Activated CD8-positive, alpha-beta memory T cell treated with anti-CD3 and anti-CD28 coated beads, Interleukin-2, amount 10 ng/mL, durations not matched to agents 7 days and 5 days (primary cell): ENCODE measurements at places on chromosomes 3 and 15.

DNA sequence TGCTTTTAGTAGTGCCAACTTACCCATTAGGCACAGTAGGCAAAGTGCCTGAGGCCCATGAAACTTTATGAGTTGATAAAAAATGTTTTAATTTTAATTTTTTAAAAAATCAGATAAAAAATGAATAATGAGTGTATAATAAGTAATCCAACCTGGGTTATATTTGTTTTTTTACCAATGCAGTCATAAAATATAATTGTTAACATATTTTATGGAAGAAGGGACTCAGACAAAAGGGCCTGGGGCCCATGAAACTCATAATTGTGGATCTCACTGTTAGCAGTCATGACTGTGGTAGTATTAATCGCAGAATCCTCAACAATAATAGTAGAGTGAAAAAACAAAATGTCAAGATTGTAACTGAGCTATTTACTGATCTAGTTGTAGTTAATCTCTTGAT, 16.8 kb upstream of the TNFSF10 start:
- DNase-seq = no peak

DNA sequence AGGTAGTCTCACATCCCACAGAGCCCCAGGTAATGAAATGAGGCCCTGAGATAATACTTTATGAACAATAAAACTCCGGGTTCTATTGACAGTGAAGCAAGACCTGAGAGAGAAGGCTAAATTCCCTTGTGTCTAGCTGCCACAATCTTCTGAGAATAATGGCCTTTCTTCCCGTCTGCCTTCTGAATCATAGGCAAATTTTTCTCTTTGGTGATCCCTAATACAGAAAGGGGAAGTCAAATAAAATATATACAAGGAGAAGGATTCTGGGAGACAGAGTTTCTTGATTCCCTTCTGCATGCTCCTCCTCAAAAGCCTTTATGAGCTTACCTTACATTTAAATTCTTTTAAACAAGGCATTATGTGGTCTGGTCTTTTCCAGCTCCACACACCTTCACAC, 29.9 kb upstream of the CCR2 start:
- DNase-seq = no peak

- no peak for DNase-seq
Measured at GRCh38 chr3:19574268-19574667, 359.7 kb downstream of the EFHB start.

GRCh38 chr3:43760938-43761337, 70.2 kb downstream of the ABHD5 start:
- no peak for DNase-seq

- DNase-seq = no peak
Measured at GRCh38 chr3:134974624-134975023, 179.6 kb downstream of the EPHB1 start.

DNA sequence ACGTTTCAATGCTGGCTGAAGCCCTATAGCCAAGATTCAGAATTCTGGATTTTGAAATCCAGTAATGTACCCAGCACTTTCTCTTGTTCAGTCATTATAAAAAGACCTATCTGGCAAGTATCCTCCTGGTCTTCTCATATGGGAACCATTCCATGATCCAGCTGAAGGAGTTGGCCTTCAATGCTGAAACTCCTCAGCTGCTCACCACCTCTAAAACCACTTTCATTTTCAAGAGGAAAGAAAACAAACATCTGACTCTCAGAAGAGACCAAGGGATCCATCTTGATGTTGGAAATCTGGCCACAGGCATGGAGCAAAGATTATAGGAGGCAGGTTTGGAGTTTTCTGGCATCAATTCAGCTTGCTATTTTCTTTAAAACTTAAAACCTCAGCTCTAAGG, 235.4 kb downstream of the FMN1 start:
- DNase-seq = no peak

GRCh38 chr3:11546657-11547302, 96.9 kb downstream of the VGLL4 start:
- DNase-seq = no peak

- no peak for DNase-seq
Measured at GRCh38 chr3:45868213-45868612, 18.1 kb upstream of the CCR9 start.

DNA sequence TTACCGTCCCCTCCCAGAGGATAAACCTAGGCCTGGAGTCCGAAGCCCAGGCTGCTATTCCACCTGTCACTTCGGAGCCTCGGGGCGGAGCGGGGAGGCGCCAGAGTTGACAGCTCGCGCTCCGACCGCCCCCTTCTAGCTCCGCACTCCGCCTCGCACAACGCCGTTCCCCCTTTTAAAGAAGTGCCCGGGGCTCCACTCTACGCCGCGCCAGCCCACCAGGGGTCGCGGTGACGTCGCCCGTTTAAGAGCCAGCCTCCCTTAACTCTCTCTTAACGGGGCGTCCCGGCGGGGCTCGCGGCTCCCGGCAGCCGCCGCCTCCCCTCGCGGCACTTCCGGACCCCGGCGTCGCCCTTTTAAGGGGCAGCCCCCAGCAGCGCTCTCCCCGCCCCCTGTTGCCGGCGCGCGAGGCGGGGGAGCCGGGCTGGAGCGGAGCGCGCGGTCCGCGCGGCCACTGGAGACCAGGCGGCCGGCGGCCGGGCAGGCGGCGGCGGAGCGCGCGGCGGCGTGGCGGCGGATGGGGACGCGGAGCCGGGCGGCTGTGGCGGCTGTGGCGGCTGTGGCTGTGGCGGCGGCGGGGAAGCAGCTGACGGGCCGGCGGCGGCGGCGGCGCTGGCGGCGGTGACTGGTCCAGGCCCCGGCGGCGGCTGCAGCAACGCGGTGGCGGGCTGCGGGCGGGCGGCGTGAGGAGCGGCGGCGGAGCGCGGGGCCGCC, at the start of gene INAFM2:
Gene INAFM2 (plus strand): TSS at position 454 of the 714 bp plus-strand sequence. CDS start 364 bp downstream, outside the sequence.
- DNase-seq = peak; percentile 93

DNA sequence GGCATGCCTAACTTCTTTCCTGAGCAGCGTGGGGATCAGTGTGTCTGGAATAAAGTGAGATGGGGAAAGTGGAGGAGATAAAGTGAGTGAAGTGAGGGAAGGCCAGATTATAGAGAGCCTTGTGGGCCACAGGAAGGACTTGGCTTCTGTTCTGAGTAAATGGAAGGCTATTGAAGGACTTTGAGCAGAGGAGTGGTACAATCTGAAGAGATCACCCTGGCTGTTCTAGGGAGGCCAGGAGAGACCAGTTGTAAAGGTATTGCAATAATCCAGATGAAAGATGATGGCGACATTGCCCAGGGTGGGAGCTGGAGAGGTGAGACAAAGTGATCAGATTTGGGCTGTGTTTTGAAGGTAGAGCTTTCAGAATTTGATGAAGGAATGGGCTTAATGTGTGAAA, 46.8 kb upstream of the NEO1 start:
- no peak for DNase-seq

GRCh38 chr15:51642696-51643095, 20.1 kb upstream of the DMXL2 start:
- DNase-seq = no peak

DNA sequence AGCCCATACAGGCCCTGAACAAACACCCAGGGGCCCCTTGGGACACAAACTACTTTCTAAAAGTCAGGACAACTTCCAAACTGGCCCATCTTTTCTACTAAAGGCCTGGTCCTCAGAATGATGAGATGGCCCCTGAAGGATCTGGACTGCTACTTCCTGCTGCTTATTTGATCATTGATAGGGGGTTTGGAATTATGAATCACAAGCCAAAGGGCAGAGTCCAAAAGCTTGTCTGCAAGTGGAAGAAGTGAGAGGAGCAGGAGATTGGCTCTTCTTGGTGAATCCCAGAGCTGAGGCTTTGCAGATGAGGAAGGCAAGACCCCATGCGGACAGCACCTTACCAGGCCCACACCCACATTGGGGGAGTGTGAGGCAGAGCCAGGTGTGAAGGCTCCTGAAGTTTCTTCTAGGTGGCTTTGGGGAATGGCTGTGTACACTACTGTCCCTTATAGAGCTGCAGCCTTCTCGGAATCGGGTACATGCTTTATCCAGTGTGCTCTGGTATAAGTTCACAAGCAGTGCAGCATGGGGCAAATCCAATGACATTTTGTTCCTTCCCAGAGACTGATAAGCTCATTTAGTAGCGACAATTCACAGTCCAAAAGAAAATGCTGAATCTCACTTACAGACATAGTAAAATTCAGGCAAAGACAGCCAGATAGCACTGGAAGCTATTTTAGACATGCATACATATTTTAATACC, 133.1 kb downstream of the RORA start:
- no peak for DNase-seq

DNA sequence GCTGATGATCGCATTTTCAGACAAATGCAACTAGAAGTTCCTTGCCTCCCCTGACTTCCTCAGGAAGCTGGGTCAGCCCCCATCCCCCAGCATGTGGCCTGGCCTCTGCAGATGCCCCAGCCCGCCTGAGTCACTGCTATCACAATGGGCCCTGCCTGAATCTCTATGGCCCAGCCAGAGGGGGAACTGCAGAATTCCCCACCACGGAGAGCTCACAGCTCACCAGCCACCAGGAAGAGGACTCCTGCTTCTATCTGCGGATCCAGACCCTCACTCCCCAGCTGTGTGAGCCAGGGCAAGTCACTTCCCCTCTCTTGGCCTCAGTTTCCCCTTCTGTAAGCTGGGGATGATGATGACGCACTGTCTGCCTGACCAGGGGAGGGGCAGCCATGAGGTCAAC, 6.9 kb downstream of the PLXND1 start:
- no peak for DNase-seq

DNA sequence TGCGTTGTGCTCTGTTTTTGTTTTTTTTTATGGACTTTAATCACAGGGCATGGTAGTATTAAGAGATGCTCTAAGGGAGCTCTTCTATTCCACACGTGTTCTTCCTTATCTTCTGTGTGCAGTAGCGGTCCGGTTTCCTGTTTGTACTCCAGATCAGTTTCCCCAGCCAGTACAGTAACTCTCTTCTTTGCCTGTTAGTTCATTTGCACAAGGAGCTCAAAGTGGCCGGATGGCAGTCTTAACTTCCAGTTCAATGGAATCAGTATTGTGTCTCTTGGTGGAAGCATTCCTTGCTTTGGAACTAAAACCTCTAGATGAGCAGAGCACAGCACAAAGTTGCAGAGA, 122.0 kb downstream of the KLF13 start:
- no peak for DNase-seq

- no peak for DNase-seq
Measured at GRCh38 chr3:31908391-31909097, 72.5 kb downstream of the OSBPL10 start.

DNA sequence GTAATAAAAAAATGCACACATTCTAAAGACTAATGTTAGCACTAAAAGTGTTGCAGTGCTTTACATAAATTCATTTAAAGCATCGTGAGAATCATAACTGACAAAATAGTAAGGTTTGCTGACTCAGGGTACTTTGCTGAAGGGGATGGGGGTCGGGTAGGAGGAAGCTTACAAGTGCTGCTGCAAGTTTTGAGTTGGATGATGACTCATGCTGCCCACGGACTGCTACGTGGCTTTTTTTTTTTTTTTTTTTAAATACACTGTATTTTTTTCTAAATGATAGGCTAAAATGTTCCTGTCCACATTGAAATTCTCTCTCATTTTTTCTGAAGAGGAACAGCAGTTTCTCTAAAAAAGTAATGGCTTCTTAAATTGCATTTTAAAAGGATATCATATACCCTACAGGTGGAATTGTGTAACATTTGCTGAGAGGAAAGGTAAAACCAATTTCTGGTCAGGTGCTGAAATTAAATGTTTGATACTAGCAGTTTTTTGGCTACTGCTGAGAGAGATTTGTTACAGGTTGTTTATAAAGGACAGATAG, 2.2 kb downstream of the MAPK6 start:
- peak; percentile 85 for DNase-seq

- no peak for DNase-seq
Measured at GRCh38 chr15:96521386-96521785, 190.9 kb downstream of the NR2F2 start.

- DNase-seq = no peak
Measured at GRCh38 chr3:13492048-13492447, 11.9 kb downstream of the HDAC11 start.

GRCh38 chr3:8621872-8622271, 22.7 kb downstream of the SSUH2 start:
- no peak for DNase-seq

- no peak for DNase-seq
Measured at GRCh38 chr3:42101048-42101447, 9.9 kb downstream of the TRAK1 start.
